A549 treated with CORT108297 at 1 μM for 4 hours (cell line): ENCODE measurements at places on chromosomes 16 and 17. TPM values are rescaled to one million over a fixed set of nuclear protein-coding genes. Genes with fewer than 3 reads are reported as not detected.

The C1QL1 gene
- total RNA-seq, result 14.7 to 35.1 TPM (median 30.0 TPM) in 5 replicates

The CCDC200 gene
- total RNA-seq, result not detected in 5 replicates

The SMPD3 gene
- 0.10 to 0.31 TPM (median 0.14 TPM) in 5 replicates for total RNA-seq

The HS3ST6 gene
- 1.6 to 3.9 TPM (median 3.0 TPM) in 5 replicates for total RNA-seq

The TPSAB1 gene
- total RNA-seq, result 0.13 TPM in 1 of 5 replicates, not detected in the others
